ENCODE measurements at places on chromosomes 4 and X.

DNA sequence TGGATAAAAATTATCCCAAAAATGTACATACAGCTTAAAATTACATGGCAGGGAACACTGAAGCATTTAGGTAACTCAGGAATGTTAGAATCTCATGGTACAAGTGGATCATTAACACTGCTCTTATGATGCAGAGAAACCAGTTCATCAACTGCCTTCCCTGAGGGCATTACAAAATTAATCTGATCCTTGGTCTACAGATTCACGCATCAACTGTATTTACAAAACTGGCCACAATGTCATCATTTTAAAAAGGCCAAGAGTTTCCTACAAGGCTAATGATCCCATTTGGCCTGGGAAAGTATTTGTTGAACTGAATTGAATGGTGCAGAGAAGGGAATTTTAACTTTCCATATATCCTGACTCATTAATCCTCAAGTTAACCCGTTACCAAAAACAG lies 84.6 kb downstream of the TSPAN5 start:
- no peak for DNase-seq

GRCh38 chrX:19358521-19358920 lies 14.8 kb downstream of the PDHA1 start:
- no peak for DNase-seq

- no peak for DNase-seq
Measured at GRCh38 chr4:89992744-89993143, 98.1 kb downstream of the MMRN1 start.

DNA sequence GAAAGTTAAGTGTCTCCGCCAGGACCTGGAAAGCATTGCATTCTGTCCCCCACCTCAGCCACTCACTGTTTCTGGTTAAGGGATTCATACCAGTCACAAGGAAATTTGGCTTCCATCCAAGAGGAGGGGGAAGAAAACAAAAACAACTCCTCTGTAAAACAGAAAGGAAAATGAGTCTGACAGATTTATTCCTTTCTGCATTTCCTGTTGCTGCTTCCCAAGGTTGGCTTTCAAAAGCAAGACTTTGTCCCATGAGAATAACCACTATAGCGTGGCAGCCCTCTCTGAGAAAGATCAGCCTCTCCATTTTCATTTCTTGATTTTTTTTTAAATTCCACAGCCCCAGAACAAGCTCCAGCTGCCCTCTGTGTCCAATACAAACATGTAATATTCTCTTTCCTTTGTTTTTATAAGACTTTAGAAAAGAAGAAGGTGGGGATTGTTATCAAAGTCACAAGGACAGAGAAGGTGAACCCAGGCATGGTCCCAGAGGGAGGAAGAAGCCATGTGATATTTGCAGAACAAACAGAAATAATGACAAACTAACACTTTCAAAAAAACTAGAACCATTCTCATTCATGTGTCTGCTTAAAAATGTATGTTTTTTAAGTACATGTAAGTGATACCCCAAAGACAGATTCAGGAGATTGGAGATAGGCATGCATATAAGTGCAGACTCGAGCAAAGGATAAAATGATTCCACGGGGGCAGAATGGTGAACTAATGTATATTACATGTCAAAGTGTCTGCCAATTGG lies 90.7 kb upstream of the DCLK2 start:
- DNase-seq = no peak

DNA sequence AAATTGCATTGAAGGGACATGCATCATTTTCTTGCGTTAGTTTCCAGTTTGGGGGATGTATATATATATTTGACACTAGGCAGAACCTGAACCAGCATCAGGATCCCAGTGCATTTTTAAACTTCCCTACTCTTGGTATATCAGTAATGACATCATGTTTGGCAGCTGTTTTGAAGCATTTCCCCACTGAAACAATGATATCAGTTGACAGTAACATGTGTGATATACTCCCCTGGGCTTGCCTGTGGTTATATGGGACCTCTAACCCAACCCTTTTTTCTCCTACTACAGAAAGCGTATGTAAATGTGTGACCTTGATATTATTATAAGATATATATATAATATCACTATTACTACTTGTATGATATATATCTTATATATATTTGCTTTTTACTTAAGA lies 225.9 kb upstream of the CASK start:
- no peak for DNase-seq

DNA sequence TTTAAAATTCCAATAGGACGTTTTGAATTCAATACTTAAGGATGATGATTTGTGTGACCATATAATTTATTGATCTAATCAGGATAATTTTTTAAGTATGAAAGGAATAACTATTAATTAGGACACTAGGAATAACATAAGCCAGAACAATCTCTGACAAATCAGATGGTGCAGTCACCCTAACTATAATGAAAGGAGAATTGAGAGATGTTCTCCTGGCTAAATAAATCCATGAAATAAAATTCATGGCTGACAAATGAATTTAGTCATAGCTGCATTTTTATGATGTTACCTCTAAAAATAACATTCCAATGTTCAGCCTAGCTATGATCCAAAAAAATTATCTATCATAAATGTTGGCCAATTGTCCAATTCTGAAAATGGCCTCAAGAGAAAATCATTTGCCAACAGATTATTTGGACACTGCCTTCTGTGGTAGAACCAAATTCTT lies 190.6 kb upstream of the NEIL3 start:
- no peak for DNase-seq

DNA sequence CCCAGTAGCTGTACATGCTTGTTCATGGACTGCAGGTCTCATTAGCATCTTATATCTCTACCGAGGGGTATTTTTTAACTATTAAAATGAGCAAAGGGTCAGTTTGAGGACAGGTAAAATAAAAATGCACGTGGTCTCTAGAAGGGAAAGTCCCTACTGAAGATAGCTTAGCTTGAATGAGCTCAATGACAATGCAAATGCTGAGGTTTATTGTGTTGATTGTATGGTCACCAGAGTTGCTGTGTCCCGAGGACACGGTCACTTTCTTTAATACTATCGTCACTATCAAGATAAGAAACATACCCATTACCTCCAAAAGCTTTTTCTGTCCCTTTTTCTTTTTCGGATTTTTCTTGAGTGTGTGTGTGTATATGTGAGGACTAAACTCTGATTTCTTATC lies 250.5 kb upstream of the PRKX start:
- DNase-seq = no peak

GRCh38 chr4:138407329-138407728 lies 165.2 kb upstream of the SLC7A11 start:
- DNase-seq = no peak

GRCh38 chr4:161767116-161767515 lies 396.7 kb downstream of the FSTL5 start:
- DNase-seq = no peak

DNA sequence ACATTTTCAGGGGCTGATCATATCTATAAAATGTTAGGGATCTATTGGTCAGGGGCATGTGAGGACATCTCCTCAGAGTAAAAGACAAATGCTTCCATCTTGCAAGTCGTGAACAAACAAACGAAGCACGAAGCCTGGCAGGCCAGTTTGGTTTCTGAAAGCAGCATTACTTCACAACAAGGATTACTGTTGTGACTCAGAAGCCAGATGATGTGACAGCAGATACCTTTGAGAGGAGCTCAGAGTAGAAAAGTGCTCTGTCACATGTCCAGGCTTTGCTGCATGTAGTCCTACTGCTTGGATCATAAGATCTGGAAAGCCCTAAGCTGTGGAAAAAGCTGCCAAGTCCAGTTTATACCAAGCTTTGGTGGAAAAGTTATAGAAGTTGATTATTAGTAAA lies 1827.2 kb downstream of the ARAP2 start:
- DNase-seq = no peak

GRCh38 chr4:139142980-139143379 lies 34.0 kb downstream of the ELF2 start:
- DNase-seq = no peak

DNA sequence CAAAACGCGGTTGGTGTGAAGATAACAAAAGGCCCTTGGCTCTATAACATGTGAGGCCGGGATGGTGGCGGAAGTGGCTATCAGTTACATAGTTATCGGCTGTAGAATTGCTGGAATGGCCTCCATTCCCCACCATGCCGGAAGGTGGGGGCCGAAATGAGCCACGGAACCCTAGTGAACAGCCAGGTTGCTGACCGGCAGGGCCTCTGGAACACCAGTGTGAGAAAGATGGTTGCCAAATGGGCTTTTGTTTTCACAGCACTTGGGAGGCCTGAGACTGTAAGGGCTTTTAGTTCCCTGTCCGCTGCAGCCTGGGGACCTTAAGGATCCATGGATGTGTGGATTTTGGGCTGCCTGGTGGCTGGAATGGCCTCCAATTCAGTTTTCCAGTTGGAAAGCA lies 23.3 kb upstream of the ARX start:
- no peak for DNase-seq

- DNase-seq = peak; percentile 15
Measured at GRCh38 chrX:118823263-118824172, at the start of gene ZCCHC12. Gene ZCCHC12 (plus strand): TSS chrX:118823824. CDS start chrX:118825245, 1,421 bp downstream.

- no peak for DNase-seq
Measured at GRCh38 chrX:134885336-134886001, 105.3 kb upstream of the SMIM10 start.

DNA sequence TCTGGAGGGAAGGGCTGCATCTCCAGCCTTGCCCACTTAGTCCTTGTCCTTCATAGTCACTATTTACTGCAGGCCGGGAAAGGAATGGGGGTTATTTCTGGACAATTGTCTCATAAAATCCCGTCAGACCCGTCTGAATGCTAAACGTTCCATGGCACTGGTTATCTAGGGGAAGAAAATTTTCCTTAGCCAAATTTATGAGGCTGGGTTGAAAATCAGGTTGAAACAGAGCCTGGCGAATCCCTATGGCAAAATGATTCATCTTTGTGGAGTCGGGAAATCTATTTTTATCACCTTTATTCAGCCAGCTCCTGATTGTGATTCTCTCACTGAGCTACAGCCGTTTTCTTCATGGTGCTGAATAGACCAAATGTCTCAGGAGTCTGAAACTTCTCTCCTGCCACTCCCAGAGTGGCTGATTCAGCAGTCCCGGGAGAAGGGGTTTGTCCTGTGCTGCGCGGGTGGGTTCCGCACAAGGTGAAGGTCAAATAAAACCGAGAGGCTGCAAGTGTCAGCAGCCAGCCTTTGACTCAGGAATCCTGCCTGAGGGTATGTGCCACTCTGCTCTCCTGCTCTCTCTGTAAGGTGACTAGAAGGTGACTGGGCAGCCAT lies 1.0 kb downstream of the LIMCH1 start:
- no peak for DNase-seq

GRCh38 chr4:112889619-112890527 lies 159.6 kb upstream of the ANK2 start:
- DNase-seq = no peak

- no peak for DNase-seq
Measured at GRCh38 chr4:120158046-120158445, 91.4 kb upstream of the MAD2L1 start.

DNA sequence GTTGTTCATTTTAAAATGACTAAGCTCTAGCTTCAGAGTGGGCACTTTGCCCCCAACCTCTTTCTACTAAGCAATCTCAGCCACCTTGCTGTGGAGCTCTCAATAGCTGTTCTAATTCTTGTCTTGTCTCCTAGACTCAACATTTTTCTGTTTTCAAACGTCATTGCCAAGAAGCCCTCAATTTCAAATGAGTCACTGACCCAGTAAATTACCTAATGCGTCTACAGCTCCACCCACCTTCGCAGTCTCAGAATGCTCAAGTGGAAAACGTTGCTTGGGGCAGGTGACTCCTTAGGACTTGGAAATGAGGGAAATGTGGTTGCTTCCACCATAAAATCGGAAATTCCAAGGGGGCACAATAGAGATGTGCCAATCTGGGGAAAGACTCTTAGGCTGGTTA lies 59.0 kb downstream of the ING2 start:
- no peak for DNase-seq

- DNase-seq = no peak
Measured at GRCh38 chrX:3659761-3660160, 53.7 kb downstream of the PRKX start.

- DNase-seq = no peak
Measured at GRCh38 chr4:7328162-7328912, 106.4 kb downstream of the PSAPL1 start.

- DNase-seq = no peak
Measured at GRCh38 chrX:148681605-148682004, 181.2 kb downstream of the AFF2 start.

DNA sequence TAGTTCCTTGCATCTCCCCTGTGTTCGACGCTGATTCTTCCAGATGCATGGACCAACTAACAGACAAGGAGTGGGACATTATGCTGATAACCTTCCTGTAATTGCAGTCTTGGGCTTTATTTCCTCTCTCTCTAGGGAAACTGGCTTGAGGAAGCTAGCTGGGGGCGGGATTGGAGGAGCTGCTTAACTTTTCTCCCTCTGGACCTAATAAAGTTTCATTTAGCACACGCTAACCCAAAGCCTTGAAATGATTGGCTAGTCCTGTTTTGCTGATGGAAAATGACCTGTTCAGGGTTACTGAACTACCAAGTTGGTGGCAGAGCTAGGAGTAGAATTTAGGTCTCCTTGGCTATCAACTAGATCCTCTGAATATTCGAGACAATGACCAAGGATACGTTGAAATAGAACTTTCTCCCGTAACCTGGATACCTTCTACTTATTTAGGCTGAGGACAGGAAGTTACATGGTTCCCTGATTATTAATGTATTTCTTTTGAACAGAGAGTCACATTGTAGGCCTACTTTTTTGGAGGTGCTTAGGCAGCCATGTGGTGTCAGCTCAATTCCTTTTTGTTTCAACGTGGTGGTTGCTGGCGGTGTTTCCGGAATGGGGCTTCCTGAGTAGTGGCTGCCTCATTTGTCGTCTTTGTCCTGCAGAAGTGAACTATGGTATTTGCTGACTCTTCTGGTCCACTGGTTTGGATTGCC lies 2.0 kb downstream of the PGK1 start:
- DNase-seq = no peak

- DNase-seq = no peak
Measured at GRCh38 chrX:53990171-53990570, 54.1 kb downstream of the PHF8 start.

GRCh38 chr4:89365776-89366175 lies 58.2 kb upstream of the GPRIN3 start:
- no peak for DNase-seq

DNA sequence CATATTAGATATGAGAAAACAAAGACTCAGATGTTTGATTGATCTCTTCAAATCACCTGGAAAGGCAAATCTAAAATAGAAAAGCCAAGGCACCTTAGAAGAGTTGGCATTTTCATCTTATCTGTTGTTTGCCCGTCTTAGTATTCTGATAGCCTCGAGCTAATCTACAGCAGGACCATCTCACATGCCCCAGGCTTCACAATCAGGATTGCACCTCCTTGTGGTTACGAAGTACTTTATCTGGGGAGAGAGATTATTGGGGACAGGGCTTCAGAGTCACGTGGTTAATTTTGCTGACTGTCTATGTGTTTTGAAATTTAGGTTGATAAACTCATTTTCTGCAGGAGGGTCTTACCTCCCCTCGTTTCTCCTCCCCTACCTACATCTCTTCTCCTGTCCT lies 313.1 kb upstream of the ANXA10 start:
- DNase-seq = no peak

- peak; percentile 13 for DNase-seq
Measured at GRCh38 chrX:17788439-17788838, 51.1 kb downstream of the SCML1 start.

GRCh38 chrX:135931644-135932487 lies 38.4 kb downstream of the SAGE1 start:
- DNase-seq = peak; percentile 1

GRCh38 chr4:185504098-185505047 lies 30.9 kb downstream of the PDLIM3 start:
- no peak for DNase-seq
